NCI-H460 (cell line): ENCODE measurements at places on chromosomes 16 and 17. TPM values are rescaled to one million over a fixed set of nuclear protein-coding genes. Genes with fewer than 3 reads are reported as not detected.

AXIN2 gene
- total RNA-seq = 0.02 and 0.06 TPM in 2 replicates

SDK2 gene
- 0.02 TPM in 1 of 2 replicates, not detected in the other for total RNA-seq

ADORA2B gene
- 10.0 and 10.6 TPM in 2 replicates for total RNA-seq

CRHR1 gene
- total RNA-seq = not detected in 2 replicates

DNA sequence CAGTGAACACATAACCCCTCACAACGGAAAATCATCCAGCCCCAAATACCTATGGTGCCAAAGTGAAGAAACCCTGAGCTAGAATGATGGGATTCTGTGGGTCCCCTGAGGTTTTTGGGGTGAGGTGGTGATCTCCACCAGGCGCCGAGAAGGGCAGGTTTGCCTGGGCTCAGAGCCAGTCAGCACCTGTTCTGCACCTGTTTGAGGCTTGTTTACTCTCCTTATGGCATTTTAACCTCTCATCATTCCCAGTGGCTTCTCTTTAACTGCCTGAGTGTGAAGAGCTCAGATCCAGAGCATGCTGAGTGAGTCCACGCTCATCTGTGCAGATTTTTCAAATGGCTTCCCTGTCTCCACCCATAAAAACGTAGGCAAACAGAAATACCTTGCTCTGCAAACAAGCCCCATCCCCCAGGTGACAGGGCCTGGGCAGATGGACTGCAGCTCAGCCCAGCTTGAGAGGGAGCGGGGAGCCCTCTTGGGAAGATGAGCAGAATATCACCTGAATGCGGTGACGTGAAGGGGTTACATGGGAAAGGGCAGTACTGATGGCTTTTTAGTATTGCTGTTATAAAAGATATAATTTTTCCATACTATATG lies 40.1 kb upstream of the CLEC19A start:
- DNase-seq = no peak

DNA sequence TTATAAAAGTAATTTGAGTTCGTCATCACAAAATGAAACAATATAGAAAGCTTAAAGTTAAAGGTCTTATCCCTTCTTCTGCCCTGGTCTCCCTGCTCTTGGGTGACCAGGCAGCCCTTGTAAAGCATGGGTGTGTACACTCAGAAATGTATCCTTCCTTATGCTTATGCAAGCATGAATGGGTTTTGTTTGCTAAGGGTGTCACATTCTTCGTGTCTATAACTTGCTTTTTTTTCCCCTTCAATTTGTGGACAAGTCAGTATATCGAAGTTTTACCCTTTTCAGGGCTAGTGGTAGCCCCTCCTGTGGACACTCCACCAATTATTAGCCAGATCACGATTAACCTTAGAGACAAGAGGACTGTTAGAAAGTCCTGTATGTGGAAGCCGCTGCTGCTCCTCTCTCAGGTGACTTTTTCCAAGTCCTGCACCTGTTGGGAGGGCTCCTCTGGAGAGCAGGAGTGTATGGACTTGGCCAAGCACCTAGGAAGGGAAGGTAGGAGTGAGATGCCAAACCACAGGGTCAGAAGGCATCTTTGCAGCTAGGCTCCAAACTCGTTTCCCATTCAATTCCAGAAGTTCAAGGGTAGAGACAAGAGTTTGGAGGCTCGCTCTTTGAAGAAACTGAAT lies 50.9 kb downstream of the LDHD start:
- peak; percentile 19 for DNase-seq

- no peak for DNase-seq
These were observed 550.8 kb upstream of the CDH5 start for GRCh38 chr16:65815707-65816106.
